ENCODE measurements at places on chromosomes 7 and 10.

DNA sequence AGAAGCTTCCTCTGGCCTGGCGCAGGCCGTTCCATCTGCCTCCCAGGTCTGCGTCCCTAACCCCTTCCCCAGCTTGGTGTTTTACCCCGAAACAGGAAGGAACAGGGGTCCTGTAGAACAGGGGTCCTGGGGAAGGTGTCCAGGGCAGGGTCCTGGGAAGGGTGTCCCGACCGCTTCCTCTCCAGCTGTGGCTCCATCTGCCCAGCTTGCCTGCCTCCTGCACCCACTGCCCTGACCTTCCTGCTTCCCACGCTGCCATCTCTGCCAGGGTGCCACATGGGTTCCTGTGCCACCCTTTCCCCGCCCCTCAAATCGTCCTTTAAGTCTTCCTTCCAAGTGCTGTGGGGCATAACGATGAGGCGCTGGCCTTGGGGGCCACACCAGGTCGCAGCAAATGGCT, 32.4 kb downstream of the WDR86 start:
- DNase-seq, result no peak

GRCh38 chr10:119207713-119208552, 562 bp downstream of the GRK5 start:
- peak; percentile 49 for DNase-seq

- DNase-seq, result no peak
Measured at GRCh38 chr7:79789584-79790345, 336.3 kb upstream of the MAGI2 start.

DNA sequence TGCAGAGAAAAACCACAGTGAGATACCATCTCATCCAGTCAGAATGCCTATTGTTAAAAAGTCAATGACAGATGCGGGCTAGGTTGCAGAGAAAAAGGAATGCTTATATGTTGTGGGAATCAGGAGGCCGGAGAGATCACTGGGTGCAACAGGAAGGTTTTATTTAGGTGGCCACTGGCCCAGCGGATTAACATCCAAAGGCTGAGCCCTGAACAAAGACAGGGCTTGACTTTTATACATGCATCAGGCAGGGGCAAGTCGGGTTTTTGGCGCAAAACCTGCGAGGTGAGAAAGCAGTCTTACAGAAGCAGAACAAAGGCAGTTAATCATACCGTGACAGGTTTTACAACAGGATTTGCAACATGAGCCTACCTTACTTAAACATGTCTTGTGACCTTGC, 620 bp downstream of the ZNF117 start:
- no peak for DNase-seq

DNA sequence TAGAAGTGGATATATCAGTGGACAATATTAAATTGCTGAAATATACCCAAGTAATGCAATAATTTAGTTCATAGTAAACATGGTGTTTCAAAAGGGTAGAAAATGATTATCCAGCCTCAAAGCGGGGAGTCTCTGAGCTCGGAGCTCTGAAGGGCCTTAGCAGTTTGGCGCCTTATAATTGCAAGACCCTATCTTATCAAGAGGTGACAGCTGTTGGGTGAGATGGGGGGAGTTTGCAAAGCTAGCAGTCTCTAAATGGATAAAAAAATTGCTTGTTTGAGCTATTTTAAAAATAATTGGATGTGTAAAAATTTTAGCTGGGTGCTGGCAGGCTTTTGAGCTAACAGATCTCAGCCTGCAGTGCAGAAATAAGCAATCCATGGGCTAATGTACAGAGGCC, 219.2 kb downstream of the CCSER2 start:
- peak; percentile 46 for DNase-seq

- no peak for DNase-seq
Measured at GRCh38 chr10:70456164-70456563, 14.7 kb upstream of the NODAL start.

- no peak for DNase-seq
Measured at GRCh38 chr7:96685353-96685752, 24.3 kb downstream of the SEM1 start.

GRCh38 chr7:138665249-138665648, 35.9 kb downstream of the SVOPL start:
- DNase-seq, result no peak

DNA sequence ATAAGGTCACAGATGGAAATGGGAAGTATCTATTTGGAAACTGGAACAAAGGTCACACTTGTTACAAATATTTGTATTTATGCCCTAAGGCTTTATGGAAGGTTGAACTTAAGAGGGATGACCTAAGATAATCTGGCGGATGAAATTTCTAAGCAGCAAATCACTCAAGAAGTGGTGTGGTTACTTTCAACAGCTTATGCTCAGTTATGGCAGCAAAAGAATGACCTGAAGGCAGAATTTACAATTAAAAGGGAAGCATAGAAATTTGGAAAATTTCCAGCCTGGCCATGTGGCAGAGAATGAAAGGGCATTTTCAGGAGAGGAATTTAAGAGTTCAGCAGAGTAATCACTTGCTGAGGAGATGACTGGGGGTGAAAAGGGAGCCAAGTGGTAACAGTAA, 95.8 kb upstream of the TNS3 start:
- DNase-seq, result no peak

DNA sequence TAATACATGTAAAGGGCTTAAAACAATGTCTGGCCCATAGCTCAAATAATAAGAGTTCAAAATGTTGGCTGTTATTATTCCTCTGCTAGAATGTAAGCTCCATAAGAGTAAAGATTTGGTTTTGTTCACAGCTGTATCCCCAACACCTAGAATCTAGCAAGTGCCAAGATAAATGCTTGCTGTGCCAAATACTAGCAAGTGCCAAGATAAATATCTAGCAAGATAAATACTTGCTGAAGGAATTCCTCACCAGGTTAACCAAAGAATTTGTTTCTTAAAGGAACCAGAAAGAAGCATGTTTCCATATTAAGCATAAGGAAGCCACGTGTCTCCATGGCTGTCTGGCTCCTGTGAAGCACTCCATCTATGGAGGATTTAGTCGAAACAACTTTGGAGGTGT, 235.2 kb upstream of the SP4 start:
- DNase-seq, result no peak

- DNase-seq, result no peak
Measured at GRCh38 chr10:4607681-4608080, 218.3 kb upstream of the AKR1E2 start.

DNA sequence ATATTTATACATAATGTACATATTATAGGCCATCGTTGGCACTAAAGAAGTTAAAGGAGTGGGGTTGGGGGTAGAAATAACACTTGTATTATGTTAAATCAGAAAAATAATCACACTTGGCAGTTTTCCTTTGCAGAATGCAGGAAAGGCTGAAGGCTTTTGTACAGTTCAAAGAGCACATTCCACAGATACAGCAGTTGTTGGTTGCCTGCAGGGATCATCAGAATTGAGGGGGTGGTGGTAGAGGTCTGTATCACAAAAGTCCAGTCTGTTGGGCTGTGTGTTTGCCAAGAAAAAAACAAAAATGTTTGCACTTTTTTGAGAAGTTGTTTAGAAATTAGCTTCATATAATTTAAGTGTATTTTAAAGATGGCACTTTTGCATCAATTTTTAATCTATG, 231.8 kb upstream of the FOXP2 start:
- no peak for DNase-seq

DNA sequence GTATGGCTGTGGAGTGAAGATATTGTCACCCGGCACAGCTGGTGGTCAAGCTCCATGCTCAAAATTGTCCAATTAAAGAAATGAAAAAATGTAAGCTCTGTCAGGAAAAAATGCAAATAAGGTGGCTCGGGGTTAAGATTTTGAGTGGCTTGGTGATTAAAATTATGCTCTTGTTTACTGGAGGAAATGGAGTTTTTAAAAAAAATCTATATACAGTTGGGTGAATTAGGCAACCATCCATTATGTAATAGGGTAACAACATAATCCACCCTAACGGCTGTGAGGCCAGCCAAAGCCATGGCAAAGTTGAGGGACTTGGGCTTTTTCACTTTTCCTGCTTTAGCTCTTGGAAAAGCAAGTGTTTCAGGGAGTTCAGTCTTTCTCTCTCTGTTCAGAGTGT, 260.8 kb upstream of the HABP2 start:
- no peak for DNase-seq

- DNase-seq, result no peak
Measured at GRCh38 chr7:7236041-7236440, 53.7 kb downstream of the C1GALT1 start.

GRCh38 chr10:71087622-71088021, 124.7 kb upstream of the UNC5B start:
- no peak for DNase-seq

GRCh38 chr7:151971829-151972228, 15.6 kb downstream of the GALNTL5 start:
- DNase-seq, result no peak
